ENCODE measurements at places on chromosomes 7 and 10.

DNA sequence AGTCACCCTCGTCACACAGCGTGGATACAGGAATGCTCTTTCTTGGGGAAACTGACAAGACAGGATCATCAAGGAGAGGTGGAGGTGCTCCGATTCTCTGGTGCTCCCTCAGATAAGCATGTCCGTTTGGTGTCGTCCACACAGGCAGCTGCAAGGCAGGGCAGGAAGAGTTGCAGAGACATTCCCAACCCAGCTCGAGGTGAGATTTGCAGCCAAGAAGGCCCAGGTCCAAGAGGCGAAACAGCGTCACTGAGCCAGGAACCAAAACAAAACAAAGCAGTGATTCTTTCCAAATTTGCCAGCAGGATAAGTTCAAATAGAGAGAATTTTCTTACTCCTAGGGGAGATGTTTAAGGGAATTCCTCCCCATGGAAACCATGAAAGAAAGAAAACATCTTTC lies 386.5 kb upstream of the PFKP start:
- DNase-seq = no peak

- no peak for DNase-seq
Observed at GRCh38 chr10:73762915-73763314, 18.7 kb downstream of the SEC24C start.

DNA sequence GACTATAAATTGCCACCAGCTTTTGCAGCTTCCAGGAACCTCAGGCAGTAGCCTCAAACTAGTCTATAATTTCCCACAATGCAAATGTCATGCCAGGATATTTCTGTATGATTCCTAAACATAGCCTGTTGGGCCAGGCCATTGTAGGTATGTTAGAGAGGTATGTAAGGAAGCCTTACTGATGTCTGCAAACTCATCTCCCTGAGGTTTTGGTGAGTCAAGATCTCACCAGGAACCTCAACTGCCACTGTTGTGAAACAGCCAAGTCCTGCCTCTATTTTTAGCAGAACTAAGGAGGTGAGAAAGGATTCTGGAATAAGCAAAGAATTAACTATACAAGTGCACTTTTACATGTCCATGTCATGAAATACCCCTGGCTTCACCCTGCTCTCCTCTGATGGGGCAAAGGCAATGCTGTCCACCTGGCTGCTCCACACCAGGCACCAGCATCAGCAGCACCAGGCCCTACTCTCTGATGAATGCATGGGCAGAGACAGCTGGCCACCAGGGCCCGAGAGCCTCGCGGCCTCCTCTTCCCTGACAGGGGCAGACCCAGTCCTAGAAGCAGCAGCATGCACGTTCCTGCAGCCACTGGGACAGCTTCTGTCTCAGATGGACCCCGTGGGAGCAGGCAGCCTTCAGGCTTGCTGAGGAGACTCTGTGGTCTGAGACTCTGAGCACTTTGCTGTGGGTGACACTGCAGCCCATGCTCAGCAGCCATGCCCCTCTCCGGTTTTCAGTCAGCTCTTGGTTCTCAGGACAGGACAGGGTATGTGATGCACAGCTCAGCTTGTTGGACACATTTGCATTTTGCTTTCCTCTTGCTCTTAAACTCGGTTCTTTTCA lies 147.3 kb downstream of the ZMYND11 start:
- no peak for DNase-seq

DNA sequence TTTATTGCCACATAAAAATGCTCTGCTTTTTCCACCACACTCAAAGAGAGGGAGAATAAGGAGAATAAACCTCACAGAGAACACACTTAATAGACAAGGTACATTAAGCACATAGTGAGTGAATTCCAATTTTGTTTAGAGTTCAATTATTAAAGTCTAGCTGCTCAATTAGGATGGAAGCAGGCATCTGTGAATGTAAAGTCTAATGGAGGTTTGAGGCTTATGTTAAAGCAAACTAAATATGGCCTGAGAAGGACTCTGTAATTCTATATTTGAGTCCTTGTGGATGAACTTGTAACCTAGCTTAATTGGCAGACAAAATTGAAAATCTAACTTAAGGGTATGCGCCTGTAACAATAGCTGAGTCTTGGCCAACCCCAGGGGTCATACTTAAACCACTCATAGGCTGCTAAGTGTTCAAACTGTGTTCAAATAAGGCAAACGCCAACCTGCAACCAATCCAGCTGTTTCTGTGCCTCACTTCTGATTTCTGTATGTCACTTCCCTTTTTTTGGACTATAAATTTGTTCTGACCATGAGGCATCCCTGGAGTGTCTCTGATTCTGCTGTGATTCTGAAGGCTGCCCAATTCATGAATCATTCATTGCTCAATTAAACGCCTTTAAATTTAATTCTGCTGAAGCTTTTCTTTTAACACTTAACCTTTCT lies 31.3 kb upstream of the NME8 start:
- no peak for DNase-seq

GRCh38 chr7:101466871-101467270 lies 104.2 kb downstream of the COL26A1 start:
- no peak for DNase-seq

DNA sequence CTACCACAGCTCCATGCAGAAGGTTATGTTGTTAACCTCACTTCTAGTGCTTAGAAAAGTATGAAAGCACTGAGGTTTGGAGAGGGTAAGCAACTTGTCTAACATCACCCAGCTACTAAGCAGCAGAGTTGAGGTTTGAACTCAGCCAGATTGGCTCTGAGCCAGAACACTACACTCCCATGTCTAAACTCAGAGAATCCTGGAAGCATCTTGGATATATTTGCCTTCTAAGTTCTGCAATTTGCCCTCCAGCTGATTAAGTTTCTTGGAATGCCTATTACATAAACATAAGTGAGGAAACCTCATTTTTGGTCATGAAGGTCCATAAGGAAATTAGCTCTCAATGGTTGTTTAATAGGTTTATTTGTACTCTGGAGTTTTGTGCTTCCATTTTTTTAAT lies 78.1 kb upstream of the PHYHIPL start:
- no peak for DNase-seq

DNA sequence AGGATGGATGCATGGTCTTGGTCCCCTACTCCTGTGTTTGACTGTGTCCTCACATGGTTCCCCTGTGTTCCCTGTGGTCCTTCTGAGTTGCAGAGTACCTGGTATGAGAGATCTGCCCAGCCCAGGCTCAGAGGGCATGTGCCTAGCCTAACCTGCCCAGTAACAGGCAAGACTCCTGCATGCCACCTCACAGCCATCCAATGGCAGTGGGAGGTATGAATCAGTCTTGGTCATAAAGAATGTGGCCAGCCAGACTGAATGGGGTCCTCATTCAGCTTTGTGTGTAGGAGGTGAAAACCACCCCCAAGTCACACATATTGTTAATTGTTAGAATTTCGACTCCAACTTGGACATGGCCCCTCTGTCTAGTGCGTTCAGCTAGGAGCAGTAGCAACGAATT lies 17.2 kb upstream of the GPR158 start:
- DNase-seq = no peak

GRCh38 chr7:149854611-149855360 lies 16.6 kb downstream of the ZNF862 start:
- DNase-seq = no peak

- DNase-seq = peak; percentile 90
Observed at GRCh38 chr7:27143023-27143949, at the start of gene HOXA5. TSS of gene HOXA5 (minus strand) at chr7:27143681. CDS start at chr7:27143607, 74 bp downstream.

All from right forelimb (tissue), 1 donor.